ENCODE measurements at places on chromosomes 1 and 21.

DNA sequence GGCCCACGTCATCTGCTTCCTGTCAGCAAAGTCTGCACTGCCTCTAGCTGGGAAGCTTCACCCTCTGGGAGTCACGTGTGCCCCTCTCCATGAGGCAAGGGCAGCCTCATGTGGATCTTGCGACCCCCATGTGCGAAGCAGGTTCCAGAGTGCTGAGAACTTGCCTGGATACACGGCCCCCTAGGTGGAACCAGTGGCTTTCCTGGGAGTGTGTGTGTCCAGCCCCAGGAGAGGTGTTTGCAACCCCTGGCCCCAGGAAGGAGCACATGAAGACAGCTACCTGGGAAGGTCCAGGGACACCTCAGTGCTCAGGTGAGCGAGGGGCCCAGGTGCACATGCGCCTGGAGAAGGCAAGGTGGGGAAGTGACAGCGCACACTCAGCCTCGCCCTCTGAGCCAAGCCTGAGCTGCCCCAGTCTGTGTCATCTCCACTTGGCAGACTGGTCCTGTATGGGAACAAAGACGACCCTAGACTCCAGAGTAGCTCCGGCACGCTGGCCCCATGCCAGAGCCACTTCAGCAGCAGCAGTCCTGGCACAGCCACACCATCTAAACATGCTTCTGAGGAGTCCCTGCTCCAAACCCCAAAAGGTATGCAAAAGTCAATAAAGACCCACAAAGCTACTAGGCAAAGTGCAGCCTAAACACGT, 8.9 kb downstream of the LSS start:
- H3K27me3 ChIP-seq = no peaks in the 10 kb centered on the region
- no peak overlapping the region for H3K4me3 ChIP-seq
- H3K36me3 ChIP-seq = peaks cover 5% of the 10 kb centered on the region
- H3K27ac ChIP-seq = no peak overlapping the region
- no peaks in the 10 kb centered on the region for H3K4me1 ChIP-seq

- H3K27me3 ChIP-seq = no peaks in the 10 kb centered on the region
- no peak overlapping the region for H3K27ac ChIP-seq
- H3K4me3 ChIP-seq = no peak overlapping the region
- no peaks in the 10 kb centered on the region for H3K36me3 ChIP-seq
Observed at GRCh38 chr1:223035724-223036478, 107.1 kb downstream of the TLR5 start.

GRCh38 chr21:27793901-27794300, 827.0 kb upstream of the ADAMTS5 start:
- DNase-seq = no peak
- no peak overlapping the region for H3K4me3 ChIP-seq
- no peaks in the 10 kb centered on the region for H3K4me1 ChIP-seq
- H3K27me3 ChIP-seq = no peaks in the 10 kb centered on the region

- H3K4me3 ChIP-seq = no peak overlapping the region
- no peaks in the 10 kb centered on the region for H3K4me1 ChIP-seq
- H3K27ac ChIP-seq = no peak overlapping the region
- peaks cover 2% of the 10 kb centered on the region for H3K27me3 ChIP-seq
- DNase-seq = no peak
Observed at GRCh38 chr1:206559672-206559995, 52.3 kb downstream of the RASSF5 start.

DNA sequence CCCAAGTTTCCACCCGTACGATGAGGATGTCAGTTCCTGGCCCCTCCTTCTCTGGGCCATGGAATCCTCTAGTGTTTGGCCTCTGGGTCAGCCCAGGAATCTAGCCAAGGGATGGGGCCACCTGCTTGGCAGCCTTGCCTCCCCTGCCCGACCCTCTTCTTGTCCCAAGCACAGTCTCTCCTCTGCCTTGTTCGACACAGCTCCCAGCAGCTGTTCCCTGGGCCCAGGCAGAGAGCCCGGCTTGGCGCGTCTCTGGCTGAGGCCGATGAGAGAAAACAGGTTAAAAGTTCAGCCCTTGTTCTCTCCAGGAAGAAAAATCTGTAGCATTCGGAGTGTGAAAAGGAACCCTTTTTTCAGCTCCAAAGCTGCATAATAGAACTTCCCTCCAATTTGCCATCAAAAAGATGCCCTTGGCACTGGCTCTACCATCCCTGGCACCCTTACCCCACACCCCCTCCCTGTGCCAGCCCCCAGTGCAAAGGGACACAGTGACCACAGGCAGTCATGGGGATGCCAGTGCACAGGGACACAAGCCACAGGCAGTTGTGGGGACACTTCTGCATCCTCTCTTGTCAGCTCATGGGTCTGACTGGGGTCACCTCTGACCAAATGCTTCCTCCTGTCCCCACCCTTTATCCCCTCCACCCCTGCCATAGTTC, 68.4 kb downstream of the EPHB2 start:
- no peak for DNase-seq
- no peaks in the 10 kb centered on the region for H3K27me3 ChIP-seq
- H3K4me1 ChIP-seq = no peaks in the 10 kb centered on the region

DNA sequence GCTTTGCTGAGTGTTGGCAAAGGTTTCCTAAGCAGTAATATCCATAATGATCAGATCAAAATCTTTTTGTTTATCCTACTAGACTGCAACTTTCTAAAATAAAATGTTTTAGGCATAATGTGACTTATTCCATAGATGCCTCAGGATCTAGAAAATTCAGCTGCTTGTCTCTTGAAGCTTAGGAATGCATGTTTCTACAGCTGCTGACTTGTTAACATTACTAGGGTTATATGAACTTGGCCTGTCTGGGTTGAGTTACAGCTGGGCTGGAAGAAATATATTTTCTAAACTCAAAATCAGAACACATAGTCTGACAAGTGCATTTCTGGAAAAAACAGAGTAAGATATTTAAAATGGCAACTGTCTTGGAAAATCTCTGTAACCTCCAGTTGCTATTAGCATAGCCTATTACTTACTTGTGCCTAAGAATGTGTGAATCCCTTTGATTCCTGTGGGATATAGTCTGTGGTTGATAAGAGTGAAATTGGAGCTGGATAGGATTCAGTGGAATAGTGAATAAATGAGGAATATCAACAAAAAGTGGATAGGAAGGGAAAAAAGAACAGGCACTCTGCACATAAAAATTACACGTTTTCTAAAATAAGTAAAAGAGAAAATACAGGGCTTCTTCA, 61.2 kb downstream of the RGS4 start:
- H3K27ac ChIP-seq = no peak overlapping the region
- no peak for DNase-seq
- H3K4me1 ChIP-seq = no peaks in the 10 kb centered on the region
- H3K4me3 ChIP-seq = no peak overlapping the region
- H3K36me3 ChIP-seq = no peaks in the 10 kb centered on the region

All from mesendoderm (in vitro differentiated cells).